Ascending aorta (tissue), 2 donors: ENCODE measurements at places on chromosomes 5 and 9.

- H3K27me3 ChIP-seq: peaks cover 6% of the 10 kb centered on the region
- H3K4me1 ChIP-seq: no peaks in the 10 kb centered on the region
- no peaks in the 10 kb centered on the region for H3K36me3 ChIP-seq
- no peak overlapping the region for H3K27ac ChIP-seq
- no peak for DNase-seq
Observed at GRCh38 chr9:126638571-126639132, 24.9 kb downstream of the LMX1B start.

GRCh38 chr9:82021198-82021597 lies 32.6 kb downstream of the SPATA31D1 start:
- H3K4me3 ChIP-seq: no peak overlapping the region
- H3K27me3 ChIP-seq: no peaks in the 10 kb centered on the region
- H3K36me3 ChIP-seq: no peaks in the 10 kb centered on the region
- H3K27ac ChIP-seq: no peak overlapping the region

GRCh38 chr5:66164044-66164790 lies 20.1 kb downstream of the SREK1 start:
- no peaks in the 10 kb centered on the region for H3K4me1 ChIP-seq
- H3K27ac ChIP-seq: no peak overlapping the region
- peaks cover 52% of the 10 kb centered on the region for H3K36me3 ChIP-seq
- H3K27me3 ChIP-seq: no peaks in the 10 kb centered on the region
- no peak overlapping the region for H3K4me3 ChIP-seq

DNA sequence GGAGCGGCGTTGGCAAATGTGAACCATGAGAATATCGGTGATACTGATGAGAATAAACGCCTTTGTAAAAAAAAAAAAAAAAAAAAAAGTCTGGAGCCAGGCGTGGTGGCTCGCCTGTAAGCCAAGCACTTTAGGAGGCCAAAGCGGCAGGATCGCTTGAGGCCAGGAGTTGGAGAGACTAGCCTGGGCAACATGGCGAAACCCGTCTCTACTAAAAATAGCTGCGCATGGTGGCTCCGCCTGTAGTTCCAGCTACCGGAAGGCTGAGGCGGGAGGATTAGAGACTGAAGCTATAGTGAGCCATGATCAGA lies 425 bp upstream of the NFX1 start:
- peak overlapping the region; percentile 99 for H3K27ac ChIP-seq
- H3K27me3 ChIP-seq: no peaks in the 10 kb centered on the region
- peaks cover 13% of the 10 kb centered on the region for H3K36me3 ChIP-seq
- DNase-seq: peak; percentile 20

DNA sequence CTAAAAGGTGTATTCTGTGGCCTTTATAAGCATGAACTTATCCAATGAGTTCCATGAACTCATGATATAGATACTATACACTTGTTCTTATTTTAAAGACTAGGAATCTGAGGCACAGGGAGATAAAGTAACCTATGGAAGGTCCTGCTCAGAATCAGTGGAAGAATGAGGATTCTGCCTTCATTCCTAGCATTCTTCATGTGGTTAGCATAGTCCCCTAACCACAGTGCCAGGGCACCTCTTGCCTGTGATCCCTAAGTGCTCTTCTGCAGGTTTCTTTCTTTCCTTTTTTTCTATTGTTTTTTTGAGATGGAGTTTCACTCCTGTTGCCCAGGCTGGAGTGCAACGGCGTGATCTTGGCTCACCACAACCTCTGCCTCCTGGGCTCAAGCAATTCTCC lies 174.1 kb downstream of the C9orf152 start:
- H3K4me3 ChIP-seq: no peak overlapping the region
- H3K4me1 ChIP-seq: peaks cover 3% of the 10 kb centered on the region
- H3K36me3 ChIP-seq: no peaks in the 10 kb centered on the region
- no peak for DNase-seq

- no peak for DNase-seq
- H3K27ac ChIP-seq: no peak overlapping the region
- H3K4me1 ChIP-seq: peaks cover 18% of the 10 kb centered on the region
- H3K27me3 ChIP-seq: no peaks in the 10 kb centered on the region
Observed at GRCh38 chr9:136685790-136686533, 1.3 kb downstream of the AGPAT2 start.

DNA sequence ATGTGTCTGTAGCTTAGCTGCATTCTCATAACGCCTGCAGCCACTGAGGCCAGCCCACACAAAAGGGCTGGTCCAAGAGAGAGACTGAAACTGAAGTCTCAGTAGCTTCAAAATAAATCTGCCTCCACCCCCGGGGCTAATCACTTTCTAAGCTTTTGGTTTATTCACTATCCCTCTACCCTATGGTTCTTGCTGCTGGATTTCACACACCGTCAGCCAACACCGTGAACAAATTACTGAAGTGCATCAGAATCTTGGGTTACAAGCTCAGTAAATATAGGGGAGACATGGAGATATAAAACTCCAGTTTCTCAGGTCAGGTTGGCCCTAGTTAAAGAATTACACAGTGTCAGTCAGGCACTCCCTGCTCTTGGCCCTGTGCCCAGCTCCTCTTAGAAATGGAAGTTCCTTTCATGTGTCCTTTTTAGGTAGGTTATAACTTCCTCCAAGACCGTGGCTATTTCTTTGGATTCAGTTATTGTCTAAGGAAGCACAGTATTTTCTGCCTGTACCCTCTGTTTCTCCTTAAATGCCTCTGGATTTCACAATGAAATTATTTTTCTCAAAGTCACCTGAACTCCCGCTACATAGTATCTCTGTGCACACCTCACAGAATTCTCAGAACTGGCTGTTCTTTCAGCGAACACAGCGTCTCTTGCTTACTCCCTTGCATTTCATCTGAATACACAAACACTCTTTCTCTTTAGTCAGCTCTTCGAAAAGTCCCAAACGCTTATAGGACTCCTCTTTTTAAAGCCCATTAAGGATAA lies 112.5 kb downstream of the FAM174A start:
- H3K27me3 ChIP-seq: no peaks in the 10 kb centered on the region
- no peak overlapping the region for H3K27ac ChIP-seq
- no peak for DNase-seq

DNA sequence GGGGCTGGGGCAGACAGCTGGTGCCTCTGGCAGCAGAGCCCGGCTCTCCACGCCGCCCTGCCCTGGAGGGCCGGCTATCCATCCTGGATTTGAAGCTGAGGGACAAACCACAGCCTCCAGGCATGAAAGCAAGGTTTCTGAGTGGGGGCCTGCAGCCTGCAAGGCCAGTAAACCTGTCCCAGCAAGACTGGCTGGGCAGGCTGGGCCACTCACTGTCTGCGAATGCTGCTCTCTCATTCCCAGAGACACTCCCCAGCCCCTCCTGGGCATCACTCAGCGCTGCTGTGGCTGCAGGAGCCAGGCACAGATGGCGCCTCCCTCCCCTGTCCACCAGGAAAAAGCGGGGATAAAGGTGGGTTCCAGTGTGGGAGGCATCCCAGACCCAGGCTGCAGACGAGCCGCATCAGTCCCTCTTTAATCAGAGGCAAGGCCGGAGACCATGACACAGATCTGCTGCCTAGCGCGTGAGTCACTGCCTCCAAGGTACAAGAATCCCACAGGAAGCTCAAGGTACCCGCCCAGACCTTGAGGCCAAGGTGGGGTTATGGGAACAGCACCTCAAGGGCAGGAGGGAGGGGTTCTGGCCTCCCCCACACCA lies 118.0 kb downstream of the VAV2 start:
- H3K36me3 ChIP-seq: no peaks in the 10 kb centered on the region
- H3K4me1 ChIP-seq: no peaks in the 10 kb centered on the region
- H3K27ac ChIP-seq: no peak overlapping the region
- no peak for DNase-seq
- no peaks in the 10 kb centered on the region for H3K27me3 ChIP-seq

DNA sequence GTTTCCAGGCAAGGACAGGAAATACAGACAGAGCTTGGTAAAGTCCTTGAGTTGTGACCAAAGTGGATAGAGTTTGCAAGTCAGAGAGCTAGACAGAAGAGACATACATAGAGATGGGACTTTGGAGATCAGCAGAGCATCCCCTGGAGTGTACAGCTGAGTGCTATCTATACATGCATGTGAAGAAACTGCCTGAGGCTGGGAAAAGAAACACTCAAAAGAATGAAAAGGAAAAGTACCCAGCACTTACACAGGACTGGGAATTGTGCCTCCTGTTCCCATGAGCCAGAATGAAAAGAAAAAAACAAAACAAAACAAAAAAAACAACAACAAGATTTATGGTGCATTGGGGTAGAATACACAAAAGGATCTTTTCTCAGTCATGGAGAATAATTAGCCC lies 606.4 kb downstream of the ZNF608 start:
- no peak overlapping the region for H3K27ac ChIP-seq
- no peaks in the 10 kb centered on the region for H3K4me1 ChIP-seq
- H3K27me3 ChIP-seq: no peaks in the 10 kb centered on the region
- H3K36me3 ChIP-seq: no peaks in the 10 kb centered on the region
- DNase-seq: no peak

GRCh38 chr5:89545626-89546025 lies 662.6 kb upstream of the MEF2C start:
- H3K4me1 ChIP-seq: no peaks in the 10 kb centered on the region
- H3K4me3 ChIP-seq: peak overlapping the region; percentile 18
- H3K27me3 ChIP-seq: no peaks in the 10 kb centered on the region
- DNase-seq: no peak

DNA sequence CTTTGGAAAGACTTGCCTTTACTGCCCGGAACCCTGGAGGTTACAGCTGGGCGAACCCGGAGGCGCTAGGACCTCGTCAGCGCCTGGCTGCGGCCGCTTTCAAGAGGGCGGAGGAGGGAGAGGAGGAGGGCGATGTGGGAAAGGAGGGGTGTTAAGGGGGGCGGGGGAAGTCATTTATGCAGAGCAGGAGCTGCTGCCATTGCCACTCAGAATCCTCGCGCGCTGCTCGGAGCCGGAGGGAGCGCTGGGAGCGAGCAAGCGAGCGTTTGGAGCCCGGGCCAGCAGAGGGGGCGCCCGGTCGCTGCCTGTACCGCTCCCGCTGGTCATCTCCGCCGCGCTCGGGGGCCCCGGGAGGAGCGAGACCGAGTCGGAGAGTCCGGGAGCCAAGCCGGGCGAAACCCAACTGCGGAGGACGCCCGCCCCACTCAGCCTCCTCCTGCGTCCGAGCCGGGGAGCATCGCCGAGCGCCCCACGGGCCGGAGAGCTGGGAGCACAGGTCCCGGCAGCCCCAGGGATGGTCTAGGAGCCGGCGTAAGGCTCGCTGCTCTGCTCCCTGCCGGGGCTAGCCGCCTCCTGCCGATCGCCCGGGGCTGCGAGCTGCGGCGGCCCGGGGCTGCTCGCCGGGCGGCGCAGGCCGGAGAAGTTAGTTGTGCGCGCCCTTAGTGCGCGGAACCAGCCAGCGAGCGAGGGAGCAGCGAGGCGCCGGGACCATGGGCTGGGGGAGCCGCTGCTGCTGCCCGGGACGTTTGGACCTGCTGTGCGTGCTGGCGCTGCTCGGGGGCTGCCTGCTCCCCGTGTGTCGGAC lies at the start of gene PCSK5:
TSS of gene PCSK5 (plus strand) at position 202 of the 805 bp plus-strand sequence. CDS start at position 711, 509 bp downstream.
- peak within 1 kb of the TSS; percentile 78 for H3K4me3 ChIP-seq
- no peaks in the 10 kb centered on the region for H3K4me1 ChIP-seq
- no peaks in the 10 kb centered on the region for H3K36me3 ChIP-seq
- peak within 1 kb of the TSS; percentile 97 for H3K27ac ChIP-seq

DNA sequence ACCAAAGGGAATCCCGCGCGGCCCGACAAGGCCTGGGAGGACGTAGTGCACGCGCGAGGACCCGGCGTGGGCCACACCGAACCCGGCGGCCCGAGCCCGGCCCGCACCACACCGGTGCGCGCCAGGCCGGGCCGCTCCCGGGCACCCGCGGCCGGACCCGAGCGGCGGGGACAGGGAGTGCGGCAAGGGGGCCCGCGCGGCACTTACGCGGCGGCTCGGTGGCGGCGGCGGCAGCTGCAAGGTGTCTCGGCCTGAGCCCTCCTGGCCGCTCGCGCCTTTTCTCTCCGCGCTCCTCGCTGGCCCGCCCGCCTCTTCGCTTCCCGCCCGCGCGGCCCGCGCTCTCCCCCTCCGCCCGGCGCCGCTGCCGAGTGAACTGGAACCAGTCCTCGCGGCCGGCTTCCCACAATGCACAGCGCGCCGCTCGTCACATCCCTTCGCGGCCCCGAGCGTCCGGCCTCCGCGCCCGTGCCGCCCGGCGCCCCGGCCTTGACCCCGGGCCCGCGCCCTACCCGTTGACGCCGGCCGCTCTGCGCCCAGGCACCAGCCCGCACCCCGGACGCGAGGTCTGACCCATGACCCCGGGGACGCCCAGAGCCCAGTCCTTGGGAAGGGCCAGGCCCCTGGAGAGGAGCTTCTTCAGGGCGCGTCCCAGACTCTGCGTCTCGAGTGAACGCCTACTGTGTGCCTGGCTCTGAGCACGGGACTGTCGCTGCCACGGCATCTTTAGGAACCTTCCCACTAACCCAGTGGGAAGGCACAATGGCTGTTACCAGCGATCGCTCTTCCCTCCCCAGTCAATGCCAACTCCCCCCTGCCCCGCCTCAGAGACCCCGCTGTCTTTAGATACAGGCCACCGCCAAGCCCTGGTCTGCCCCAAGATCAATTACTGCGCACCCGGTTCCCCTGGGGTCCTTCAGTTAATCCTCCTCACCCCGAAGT lies at the start of gene MACROH2A1:
TSS of gene MACROH2A1 (minus strand) at position 377 of the 939 bp plus-strand sequence. CDS start 10,138 bp downstream, outside the sequence.
- no peaks in the 10 kb centered on the region for H3K36me3 ChIP-seq
- peak; percentile 39 for DNase-seq
- H3K4me1 ChIP-seq: peaks cover 10% of the 10 kb centered on the region
- no peaks in the 10 kb centered on the region for H3K27me3 ChIP-seq
- peak within 1 kb of the TSS; percentile 88 for H3K27ac ChIP-seq

GRCh38 chr5:9212605-9213004 lies 333.3 kb downstream of the SEMA5A start:
- H3K4me3 ChIP-seq: no peak overlapping the region
- no peak for DNase-seq
- no peaks in the 10 kb centered on the region for H3K4me1 ChIP-seq
- no peak overlapping the region for H3K27ac ChIP-seq
- H3K27me3 ChIP-seq: no peaks in the 10 kb centered on the region

GRCh38 chr5:14879937-14880589 lies 8.5 kb upstream of the ANKH start:
- no peak for DNase-seq
- H3K27ac ChIP-seq: no peak overlapping the region
- no peaks in the 10 kb centered on the region for H3K36me3 ChIP-seq
- H3K27me3 ChIP-seq: no peaks in the 10 kb centered on the region

DNA sequence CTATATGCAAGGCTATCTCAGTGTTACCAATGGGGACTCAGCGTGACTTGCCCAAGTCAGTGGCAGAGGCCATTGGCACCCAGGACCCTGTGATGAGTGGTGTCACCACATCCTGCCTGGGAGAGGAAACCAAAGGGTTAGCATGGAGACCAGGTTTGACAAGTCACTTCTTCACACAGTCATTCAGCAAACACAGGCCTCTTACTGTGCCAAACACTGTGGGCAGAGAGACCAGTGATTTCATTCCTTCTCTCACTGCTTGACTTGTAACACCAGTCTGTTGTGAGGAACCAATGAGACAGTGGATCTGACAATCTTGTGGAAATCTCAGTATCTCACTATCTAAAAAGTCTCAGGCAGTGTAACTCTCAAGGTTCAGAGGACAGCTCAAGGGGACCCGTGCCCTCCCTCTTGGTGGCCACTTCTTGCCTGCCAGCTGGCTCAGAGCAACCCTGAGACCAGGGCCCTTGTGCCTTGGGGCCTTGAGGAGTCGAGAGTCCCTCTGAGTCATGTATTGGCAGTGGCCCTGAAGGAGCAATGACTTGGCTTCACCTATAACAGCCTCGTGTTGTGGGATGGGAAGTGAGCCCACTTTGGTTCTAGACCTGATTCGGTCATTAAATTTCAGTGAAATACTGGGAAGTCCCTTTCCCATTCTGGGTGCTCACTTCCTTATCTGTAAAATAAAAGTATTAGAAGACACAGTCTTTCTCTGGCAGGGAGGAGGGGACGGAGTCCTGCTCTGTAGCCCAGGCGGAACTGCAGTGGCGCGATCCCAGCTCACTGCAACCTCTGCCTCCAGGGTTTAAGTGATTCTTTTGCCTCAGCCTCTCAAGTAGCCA lies 1.6 kb downstream of the FABP6 start:
- no peak overlapping the region for H3K4me3 ChIP-seq
- DNase-seq: peak; percentile 67
- H3K27ac ChIP-seq: peak overlapping the region; percentile 13
- H3K4me1 ChIP-seq: no peaks in the 10 kb centered on the region
